ENCODE measurements at places on chromosomes 3 and 15.
A peak's percentile ranks its signal among the peaks of the same experiment; 100 is the strongest.

- DNase-seq = no peak
Measured at GRCh38 chr3:32975891-32976595, 24.6 kb downstream of the CCR4 start.

- no peak for DNase-seq
Measured at GRCh38 chr15:52186651-52187486, 4.3 kb downstream of the GNB5 start.

DNA sequence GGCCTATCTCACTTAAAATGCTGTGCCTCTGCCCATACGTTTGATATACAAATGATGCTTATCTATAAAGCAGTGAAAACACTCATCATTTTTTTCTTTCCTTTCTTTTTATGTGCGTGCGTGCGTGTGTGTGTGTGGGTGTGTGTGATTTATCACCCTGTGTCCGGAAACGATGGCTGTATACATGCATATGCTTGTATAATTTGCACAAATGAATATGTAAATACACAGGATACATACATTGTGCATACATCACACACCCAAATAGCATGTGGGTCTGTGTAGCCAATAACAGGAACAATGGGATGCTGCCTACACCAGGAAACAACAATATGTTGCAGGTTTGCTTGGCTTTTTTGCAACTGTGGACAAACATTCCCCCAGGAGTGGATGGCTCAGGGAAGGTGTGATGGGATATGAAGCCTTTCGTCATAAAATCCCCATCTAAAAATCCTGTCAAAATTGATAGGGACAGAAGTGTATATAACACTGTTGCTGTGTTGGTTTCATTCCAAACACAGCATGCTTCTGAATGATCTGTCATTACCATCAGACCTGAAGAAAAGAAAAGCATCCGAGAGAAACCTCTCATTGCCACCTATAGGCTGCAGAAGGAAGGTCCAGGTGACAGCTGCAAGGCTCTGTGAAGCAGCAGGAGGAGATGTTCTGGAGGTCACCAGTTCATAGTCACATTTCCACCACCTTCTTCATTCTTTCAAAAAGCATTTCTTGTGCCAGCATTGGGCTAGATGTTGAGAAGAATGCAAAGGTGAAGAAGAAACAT is 503.9 kb upstream of the NR2F2 start:
- DNase-seq = peak; percentile 3

GRCh38 chr3:150269526-150269925 is 138.6 kb upstream of the TSC22D2 start:
- no peak for DNase-seq

GRCh38 chr15:78999636-79000035 is 54.8 kb upstream of the CTSH start:
- DNase-seq = no peak

DNA sequence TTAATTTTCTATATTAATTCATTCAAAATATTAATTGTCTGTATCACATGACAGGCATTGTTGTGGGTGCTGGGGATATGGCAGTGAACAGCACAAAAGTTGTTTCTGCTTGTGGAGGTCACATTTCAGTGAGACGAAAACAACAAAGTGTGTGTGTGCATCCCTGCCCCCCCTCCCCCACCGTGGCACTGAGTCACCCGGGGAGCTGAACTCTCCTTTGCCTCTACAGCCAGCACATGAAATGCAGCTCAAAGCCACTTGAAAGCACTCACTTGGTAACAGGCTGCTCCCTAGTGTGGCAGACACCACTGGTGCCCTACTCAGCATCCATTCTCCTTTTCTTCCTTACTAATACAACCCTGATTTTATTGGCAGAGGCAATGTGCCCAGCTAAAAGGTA is 16.9 kb upstream of the SCAMP5 start:
- peak; percentile 71 for DNase-seq
